Small intestine (tissue), 16 donors: ENCODE measurements at places on chromosomes 2 and 18. TPM values are rescaled to one million over a fixed set of nuclear protein-coding genes. Genes with fewer than 3 reads are reported as not detected.
A peak's percentile ranks its signal among the peaks of the same experiment; 100 is the strongest.

DNA sequence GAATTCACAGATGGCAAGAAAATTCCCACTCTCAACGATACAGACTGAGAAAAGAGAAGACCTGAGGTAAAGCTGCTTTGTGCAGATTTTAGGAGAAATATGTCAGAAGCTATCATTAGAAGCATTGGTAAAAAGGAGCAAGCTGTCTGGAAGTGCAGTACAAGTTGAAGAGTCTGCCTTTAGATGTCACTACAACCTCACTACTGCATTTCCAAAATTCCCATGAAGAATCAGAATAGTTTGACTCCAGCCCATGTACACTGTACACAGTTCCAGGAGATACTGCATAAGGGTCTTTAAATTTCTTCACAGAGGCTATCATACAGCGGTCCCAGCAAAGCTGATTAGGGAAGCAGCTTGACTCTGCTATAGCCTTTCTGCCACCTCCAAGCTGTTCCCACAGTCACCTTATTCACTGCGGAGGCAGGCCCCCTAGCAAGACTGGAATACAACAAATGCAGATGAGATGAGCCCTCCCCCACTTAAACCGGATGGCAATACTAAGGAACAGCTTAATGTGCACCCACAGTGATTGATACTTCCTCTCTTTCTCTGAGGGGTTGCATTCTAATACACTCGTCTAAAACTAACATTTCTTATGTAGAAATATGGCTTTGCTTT, 527.4 kb downstream of the TMEM182 start:
- H3K27me3 ChIP-seq = no peaks in the 10 kb centered on the region
- no peak overlapping the region for H3K27ac ChIP-seq
- H3K36me3 ChIP-seq = no peaks in the 10 kb centered on the region
- H3K4me1 ChIP-seq = no peaks in the 10 kb centered on the region
- DNase-seq = peak; percentile 4

- H3K27me3 ChIP-seq = no peaks in the 10 kb centered on the region
- H3K27ac ChIP-seq = no peak overlapping the region
- H3K4me3 ChIP-seq = no peak overlapping the region
- H3K36me3 ChIP-seq = no peaks in the 10 kb centered on the region
- DNase-seq = no peak
Measured at GRCh38 chr2:205364261-205364660, 318.0 kb upstream of the NRP2 start.

DNA sequence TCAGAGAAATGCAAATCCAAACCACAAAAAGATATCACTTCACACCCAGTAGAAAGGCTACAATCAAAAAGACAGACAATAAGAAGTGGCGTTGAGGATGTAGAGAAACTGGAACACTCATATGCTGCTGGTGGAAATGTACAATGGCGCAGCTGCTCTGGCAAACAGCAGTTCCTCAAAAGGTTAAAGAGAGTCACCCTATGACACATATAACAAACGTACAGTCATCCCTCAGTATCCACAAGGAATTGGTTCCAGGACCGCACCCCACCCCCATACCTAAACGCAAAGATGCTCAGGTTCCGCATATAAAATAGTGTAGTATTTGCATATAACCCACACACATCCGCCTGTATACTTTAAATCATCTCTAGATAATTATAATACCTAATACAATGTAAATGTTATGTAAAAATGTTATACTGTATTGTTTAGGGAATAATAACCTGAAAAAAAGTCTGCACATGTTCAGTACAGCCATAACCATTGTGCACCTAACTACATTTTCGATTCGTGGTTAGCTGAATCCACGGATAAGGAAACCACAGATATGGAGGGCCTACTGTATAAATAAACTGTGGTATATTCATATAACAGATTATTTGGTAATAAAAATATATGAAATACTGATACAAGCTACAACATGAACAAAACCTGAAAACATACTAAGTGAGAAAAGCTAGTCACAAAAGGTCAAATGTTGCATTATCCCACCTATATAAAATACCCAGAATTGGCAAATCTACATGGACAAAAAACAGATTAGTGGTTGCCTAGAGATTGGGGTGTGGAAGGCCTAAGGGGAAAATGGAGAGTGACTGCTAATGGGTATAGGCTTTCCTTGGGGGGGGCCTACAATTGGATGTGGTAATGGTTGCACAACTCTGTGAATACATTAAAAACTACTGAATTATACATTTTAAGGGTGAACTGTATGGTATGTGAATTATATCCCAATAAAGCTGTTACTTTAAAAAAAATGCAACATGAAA, 37.5 kb downstream of the UXS1 start:
- no peaks in the 10 kb centered on the region for H3K27me3 ChIP-seq
- no peak overlapping the region for H3K4me3 ChIP-seq
- DNase-seq = no peak
- H3K27ac ChIP-seq = no peak overlapping the region

DNA sequence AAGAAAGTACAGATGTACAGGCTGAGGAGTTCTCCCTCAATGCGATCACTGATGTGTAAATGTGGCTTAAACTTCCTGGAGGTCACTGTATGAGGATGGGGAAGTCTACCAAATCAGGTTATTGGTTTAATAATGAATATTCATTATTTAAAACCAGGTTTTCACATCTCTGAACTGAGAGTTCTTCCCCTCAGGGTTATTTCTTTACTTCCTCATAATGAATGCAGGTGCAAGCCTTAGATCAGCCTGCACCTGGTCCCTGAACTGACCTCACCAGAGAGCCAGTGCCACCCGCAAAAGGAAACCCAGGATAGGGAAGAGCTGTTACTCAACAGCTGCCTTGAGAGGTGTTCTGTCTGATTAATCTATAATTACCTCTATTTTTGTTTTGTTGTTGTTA, 369.0 kb downstream of the EPHA4 start:
- no peaks in the 10 kb centered on the region for H3K36me3 ChIP-seq
- no peak for DNase-seq
- no peaks in the 10 kb centered on the region for H3K4me1 ChIP-seq
- H3K27me3 ChIP-seq = no peaks in the 10 kb centered on the region
- H3K27ac ChIP-seq = no peak overlapping the region
- no peak overlapping the region for H3K4me3 ChIP-seq

Gene ABCG8
- polyA plus RNA-seq = 38.9 TPM

Gene GTF3C2
- polyA plus RNA-seq = 27.4 TPM

Gene INPP5D
- 10.4 TPM for polyA plus RNA-seq
